Mucosa of descending colon (tissue), 3 donors: ENCODE measurements at places on chromosomes 2 and 18. TPM values are rescaled to one million over a fixed set of nuclear protein-coding genes. Genes with fewer than 3 reads are reported as not detected.
A peak's percentile ranks its signal among the peaks of the same experiment; 100 is the strongest.

GRCh38 chr2:44016282-44016681 is 20.5 kb upstream of the LRPPRC start:
- DNase-seq: peak; percentile 60

DNA sequence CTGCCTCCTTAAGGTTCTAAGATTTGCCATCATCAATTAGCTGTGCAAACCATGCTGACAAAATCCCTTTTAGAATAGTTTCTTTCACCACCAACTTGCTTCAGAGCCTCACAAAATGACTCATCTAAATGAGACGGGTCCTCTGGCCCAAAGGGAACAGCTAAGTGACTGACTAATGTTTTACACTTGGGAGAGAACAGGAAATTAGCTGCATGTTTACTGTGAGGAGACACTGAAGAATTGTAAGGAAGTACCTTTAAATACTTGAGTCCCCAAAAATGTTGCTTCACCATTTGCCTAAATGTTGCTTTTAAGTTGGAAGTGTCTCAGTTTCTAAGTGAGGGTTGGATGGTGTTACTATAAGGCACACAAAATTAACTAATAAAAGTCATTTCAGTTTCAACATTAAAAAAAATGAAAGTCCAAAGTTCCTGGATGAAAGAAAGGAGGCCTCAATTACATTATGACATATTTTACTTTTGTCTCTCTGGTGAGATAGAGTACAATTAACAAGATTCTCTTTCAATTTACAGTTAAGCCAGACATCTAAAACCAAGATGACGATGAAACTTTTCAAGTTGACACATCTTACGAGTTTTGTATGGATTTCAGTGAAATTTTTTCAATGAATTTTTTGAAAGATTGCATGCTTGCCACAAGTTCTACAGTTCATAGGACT is 229.1 kb upstream of the FN1 start:
- no peak for DNase-seq

GRCh38 chr2:164103271-164103670 is 367.5 kb upstream of the FIGN start:
- no peak for DNase-seq

DNA sequence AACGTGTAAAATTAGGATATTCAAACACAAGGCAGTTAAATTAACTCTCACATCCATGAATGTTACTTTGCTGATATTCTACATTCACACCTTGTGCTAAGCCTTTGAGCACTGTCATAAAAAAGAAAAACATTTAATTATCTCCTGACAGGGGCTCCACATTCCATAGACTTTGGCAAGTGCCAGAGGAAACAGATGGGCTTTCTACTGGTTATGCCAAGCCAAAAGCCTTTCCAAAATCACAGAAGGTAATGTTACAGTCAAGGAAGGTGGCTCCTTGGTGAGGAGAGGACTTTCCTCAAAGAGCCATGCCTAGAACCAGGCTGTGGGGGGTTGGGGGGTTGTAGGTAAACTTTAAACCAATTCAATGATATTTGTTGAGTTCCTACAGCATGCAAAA is 12.4 kb downstream of the MYO5B start:
- DNase-seq: no peak

DNA sequence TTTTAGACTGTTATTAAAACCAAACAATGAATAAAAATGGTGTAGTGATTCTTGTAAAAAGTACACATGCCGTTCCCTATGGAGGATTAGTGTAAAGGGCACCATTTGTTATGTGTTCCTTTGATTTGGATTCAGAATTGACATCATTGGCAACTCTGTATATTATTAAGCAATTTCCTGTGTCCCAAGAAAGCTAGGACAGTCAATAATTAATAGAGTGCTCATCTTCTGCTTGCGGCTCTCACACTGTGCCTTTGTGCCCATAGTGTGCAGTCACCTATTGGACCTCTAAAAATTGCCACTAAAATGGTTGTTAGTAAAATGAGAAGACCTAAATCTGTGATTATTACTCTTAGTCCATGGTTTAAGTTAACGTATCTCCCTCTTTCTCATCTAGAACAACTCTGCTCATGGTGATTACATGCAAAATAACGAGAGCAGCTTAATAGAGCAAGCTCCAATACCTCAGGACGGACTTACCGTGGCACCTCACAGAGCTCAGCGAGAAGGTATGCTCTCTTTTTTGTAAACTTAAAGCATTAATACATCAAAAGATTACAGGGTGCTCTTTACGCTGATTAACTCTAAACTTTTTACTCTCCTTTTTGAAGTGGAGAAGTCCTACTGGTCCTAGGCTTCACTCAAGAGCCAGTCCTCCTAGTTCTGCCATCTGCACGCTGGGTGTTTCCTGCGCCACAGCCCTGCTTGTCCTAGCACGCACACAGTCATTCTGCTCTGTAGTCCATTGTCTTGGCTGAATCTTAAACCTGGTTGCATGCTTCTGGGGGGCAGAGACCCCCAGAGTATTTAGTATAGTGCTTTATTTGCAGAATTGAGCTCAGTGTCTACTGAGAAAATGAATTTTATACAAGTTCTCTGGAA is 16.7 kb downstream of the ZCCHC2 start:
- no peak for DNase-seq

Gene PARD3B
- total RNA-seq: 44.0 TPM

GRCh38 chr2:241014764-241015163 is 16.3 kb downstream of the SNED1 start:
- DNase-seq: no peak

- no peak for DNase-seq
These were observed 11.9 kb downstream of the KCNG2 start for GRCh38 chr18:79809482-79810192.

DNA sequence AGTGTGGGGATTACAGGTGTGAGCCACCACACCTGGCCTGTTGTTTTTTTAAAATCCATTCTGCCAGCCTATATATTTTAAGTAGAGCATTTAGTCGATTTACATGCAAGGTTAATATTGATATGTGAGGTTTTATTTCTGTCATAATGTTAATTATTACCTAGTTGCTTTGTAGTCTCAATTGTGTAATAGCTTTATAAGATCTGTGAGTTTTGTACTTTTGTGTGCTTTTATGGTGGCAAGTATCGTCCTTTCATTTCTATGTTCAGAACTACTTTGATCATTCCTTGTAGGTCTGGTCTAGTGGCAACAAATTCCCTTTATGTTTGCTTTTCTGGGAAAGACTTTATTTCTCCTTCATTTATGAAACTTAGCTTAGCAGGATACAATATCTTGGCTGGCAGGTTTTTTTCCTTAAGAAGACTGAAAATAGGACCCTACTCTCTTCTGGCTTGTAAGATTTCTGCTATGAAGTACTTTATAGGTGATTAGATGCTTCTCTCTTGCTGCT is 51.0 kb upstream of the FAM117B start:
- no peak for DNase-seq

DNA sequence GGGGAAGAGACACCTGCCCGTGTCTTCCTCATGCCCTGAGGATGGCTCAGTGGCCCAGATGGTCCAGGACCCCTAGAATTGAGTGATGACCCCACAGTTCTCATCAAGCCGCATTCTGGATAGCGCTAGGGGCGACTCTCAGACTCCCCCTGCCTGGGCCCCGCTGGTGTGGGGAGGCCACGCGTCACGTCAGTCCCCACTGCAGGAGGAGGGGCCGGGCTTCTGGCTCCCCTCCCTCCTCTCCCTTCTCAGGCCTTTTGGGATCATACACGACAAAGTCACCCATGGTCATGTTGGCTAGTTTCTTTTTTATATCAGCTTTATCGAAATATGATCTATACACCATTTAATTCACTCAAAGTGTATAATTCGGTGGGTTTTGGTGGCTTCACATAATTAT is 61.5 kb downstream of the NFATC1 start:
- no peak for DNase-seq

DNA sequence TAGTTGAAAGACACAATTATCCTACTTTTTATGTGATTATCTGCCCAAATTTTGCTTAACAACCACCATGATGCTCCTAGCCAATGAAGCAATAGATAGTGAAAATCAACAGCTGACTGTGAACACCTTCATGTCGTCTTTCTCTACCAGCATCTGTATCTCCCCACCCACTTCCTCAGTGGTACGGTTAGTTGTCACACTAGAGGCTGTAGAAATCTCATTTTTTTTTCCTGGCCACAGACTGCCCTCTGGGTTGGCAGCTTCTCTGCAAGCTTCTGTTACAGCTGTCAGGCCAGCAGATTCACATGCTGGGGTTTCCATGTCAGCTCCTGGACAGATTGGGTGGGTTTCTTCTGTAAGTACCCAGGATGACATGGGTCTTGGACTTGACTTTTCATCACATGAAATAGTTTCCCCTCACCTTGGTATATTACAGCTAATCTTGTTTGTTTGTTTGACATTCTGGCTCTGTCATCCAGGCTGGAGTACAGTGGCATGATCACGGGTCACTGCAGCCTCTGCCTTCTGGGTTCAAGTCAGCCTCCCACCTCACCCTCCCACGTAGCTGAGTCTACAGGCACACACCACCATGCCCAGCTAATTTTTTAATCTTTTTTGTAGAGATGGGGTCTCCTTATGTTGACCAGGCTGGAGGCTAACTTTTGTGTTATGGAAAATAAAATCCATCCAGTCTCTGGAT is 24.3 kb downstream of the STAT4 start:
- DNase-seq: no peak

DNA sequence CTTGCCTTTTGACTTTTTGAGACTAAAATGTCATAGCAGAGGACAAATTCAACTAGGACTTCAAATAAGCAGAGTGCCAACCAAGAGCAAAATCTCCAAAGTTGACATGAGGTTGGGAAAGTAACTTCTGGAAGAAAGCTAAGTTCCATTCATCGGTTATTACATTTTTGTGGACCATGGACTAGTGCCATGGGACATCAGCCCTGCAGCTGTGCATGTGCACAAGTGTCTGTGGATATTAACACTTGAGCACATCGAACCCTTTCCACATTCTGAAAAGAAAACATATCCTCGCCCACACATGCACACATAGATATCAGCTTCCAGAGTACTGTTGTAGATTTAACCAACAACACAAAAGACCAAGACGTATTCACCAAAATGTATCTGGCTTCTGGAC is 262.6 kb downstream of the NYAP2 start:
- no peak for DNase-seq

Gene DUSP2
- total RNA-seq: 1.6 TPM

DNA sequence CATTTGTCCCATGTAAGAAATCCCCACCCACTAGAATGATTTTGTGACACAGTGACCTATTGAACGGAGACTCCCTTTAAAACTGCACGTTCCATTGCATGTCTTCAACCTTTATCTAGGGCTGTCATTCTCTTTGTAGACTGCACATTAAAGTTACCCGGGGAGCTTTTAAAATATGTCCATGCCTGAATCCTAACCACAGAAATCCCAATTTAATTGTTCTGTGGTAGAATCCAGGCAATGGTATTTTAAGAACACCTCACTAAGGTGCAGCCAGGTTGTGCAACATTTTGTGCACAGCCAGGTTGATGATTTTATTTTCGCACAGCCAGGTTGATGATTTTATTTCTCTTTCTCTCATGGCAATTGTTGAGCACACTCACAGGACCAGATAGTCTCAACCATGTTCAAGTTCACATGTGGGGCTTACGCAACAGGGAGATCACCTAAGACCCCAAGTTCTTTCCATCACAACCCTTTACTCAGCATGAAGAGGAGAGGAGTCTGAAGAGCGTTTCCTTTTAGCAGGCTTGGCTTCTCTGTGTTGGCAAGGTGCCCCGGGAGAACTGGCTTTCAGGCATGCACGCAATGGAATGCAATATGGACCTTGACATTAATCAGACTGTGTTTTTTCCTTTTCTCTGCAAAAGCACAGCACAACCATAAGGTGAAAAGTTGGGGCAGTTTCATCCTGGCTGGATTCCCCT is 467.3 kb upstream of the ETAA1 start:
- peak; percentile 49 for DNase-seq

Gene XIRP2
- total RNA-seq: not detected

DNA sequence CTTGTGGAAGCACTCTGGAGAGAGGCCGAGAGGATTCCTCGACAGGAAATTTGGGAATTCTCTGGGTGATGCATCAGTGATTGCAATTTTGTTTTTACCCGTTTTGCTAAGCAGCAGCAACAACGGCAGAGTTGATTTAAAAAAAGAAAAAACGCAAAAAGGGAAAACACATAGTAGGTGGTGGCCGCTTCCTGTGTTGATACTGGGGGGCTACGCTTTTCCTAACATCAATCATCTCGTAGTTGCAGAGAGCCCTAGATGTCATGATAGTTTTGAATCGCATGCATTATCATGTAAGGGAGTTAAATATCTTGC is 271 bp upstream of the RBM43 start:
- DNase-seq: no peak

GRCh38 chr2:96699621-96700020 is 40.2 kb downstream of the LMAN2L start:
- no peak for DNase-seq

Gene GAREM1
- 29.0 TPM for total RNA-seq

Gene ABCG8
- total RNA-seq: 0.06 TPM
